Thoracic aorta endothelial cell (primary cell): ENCODE measurements at places on chromosomes 11 and 22. TPM values are rescaled to one million over a fixed set of nuclear protein-coding genes. Genes with fewer than 3 reads are reported as not detected.

C11orf21 gene
- total RNA-seq: not detected in 2 replicates

SLC25A45 gene
- 1.6 and 2.1 TPM in 2 replicates for total RNA-seq

CCDC89 gene
- total RNA-seq: not detected in 2 replicates

MMP7 gene
- total RNA-seq: 0.57 TPM in 1 of 2 replicates, not detected in the other

ANGPTL5 gene
- total RNA-seq: 0.13 TPM in 1 of 2 replicates, not detected in the other

GNG3 gene
- total RNA-seq: not detected in 2 replicates

INSC gene
- 0.07 TPM in 1 of 2 replicates, not detected in the other for total RNA-seq
